Suppressor macrophage treated with lipopolysaccharide for 4 hours (primary cell): ENCODE measurements at places on chromosomes 1 and 21.

DNA sequence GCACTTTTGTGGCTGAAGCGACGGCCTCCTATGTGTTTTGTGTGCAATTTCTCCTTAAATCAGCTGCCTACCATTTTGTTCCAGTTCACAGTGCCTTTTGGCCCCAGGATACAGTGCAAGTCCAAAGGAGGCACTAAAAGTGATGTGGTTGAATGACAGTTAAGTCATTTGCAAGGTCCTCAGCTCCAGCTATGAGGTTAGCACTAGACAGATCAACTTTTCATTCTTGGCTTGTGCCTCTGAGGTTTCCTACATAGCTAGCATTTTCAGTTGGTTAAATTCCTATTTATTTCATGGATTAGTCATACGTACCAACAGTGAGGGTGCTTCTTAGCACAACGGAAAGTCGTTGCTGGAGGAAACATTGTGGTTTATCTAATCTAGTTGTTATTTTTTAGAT lies 59.3 kb upstream of the NTPCR start:
- DNase-seq, result no peak

GRCh38 chr1:196546272-196547111 lies 61.7 kb downstream of the KCNT2 start:
- no peak for DNase-seq

- peak; percentile 54 for DNase-seq
Measured at GRCh38 chr1:211653959-211654496, 21.4 kb downstream of the NEK2 start.

GRCh38 chr1:166929911-166930310 lies 45.4 kb downstream of the ILDR2 start:
- no peak for DNase-seq

DNA sequence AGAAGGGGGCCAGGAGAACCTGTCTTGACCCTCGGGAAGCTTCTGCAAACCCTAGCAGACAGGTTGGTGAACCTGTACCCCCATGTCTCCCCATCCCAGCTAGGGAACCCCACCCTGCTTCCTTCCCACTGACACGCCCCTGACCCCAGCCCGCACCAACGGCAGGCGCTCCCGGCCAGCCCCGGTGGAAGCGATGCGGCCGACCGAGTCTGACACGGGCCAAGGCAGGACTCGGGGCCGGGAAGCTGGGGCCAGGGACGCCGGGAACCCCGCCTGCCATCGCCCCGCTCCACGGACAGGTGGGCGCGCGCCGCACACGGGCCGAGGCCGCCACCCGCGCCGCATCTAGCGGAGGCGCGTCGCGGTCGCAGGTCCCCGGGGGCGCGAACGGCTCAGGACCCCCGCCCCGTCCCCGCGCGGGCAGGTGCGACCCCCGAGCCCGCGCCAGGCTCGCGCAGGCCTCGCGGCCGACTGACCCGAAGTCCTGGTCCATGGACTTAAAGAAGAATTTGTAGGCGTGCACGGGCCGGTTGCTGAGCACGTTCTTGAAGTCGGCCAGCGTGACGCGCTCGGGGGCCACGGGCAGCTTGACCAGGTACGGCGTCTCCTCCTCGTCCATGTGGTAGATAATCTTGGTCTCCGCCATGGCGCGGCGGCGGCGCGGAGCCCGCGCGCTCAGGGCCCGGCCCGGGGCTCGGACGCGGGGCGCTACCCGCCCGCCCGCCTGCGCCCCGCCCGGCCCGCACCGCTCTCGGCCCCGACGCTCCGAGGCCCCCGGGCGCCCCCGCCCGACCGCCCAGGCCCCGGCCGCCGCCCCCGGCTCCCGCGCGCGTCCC lies 580 bp downstream of the DVL1 start:
- DNase-seq, result no peak

- no peak for DNase-seq
Measured at GRCh38 chr1:221856228-221857093, 114.6 kb upstream of the DUSP10 start.

DNA sequence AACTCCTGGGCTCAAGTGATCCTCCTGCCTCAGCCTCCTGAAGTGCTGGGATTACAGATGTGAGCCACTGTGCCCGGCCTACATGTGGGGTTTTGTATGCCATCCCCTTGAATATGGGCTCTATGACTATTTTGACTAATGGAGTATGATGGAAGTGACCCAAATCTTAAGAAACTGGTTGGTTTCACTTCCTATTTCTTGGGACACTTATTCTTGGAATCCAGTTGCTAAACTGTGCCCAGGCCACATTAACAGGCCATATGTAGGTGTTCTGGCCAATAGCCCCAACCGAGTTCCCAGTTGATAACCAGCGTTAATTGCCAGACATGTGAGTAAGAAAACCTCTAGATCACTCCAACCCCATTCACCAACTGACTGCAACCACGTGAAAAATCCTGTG lies 36.3 kb upstream of the CLIC4 start:
- DNase-seq, result peak; percentile 95

GRCh38 chr1:150928286-150928685 lies 2.1 kb downstream of the SETDB1 start:
- DNase-seq, result no peak
